Smooth muscle cell of trachea (primary cell): ENCODE measurements at places on chromosomes 6 and 20. TPM values are rescaled to one million over a fixed set of nuclear protein-coding genes. Genes with fewer than 3 reads are reported as not detected.

FHL5 gene
- not detected in 2 replicates for total RNA-seq

OLIG3 gene
- total RNA-seq: 0.17 TPM in 1 of 2 replicates, not detected in the other

SYNGAP1 gene
- total RNA-seq: 8.0 and 10.8 TPM in 2 replicates

EXOC2 gene
- 40.3 and 48.5 TPM in 2 replicates for total RNA-seq

RUNX2 gene
- 2.2 and 4.5 TPM in 2 replicates for total RNA-seq

EPHA7 gene
- 0.29 TPM in 1 of 2 replicates, not detected in the other for total RNA-seq

LINC00237 gene
- not detected in 2 replicates for total RNA-seq

COL11A2 gene
- total RNA-seq: 0.15 and 1.2 TPM in 2 replicates

RSPH4A gene
- total RNA-seq: 0.15 and 0.17 TPM in 2 replicates

PGC gene
- not detected in 2 replicates for total RNA-seq

NKAIN2 gene
- total RNA-seq: not detected in 2 replicates

IL17A gene
- not detected in 2 replicates for total RNA-seq

FKBP5 gene
- total RNA-seq: 6.1 and 12.4 TPM in 2 replicates

PKIB gene
- total RNA-seq: 2.6 and 11.1 TPM in 2 replicates

SNAP91 gene
- total RNA-seq: not detected in 2 replicates

PRKN gene
- 4.1 and 7.4 TPM in 2 replicates for total RNA-seq

USP49 gene
- 2.2 and 5.5 TPM in 2 replicates for total RNA-seq

CNBD2 gene
- 1.5 and 2.6 TPM in 2 replicates for total RNA-seq

RFX6 gene
- not detected in 2 replicates for total RNA-seq

FOXO3 gene
- total RNA-seq: 42.9 and 64.3 TPM in 2 replicates

SPINT4 gene
- not detected in 2 replicates for total RNA-seq

PPIL6 gene
- 2.2 and 3.8 TPM in 2 replicates for total RNA-seq

GNMT gene
- total RNA-seq: 0.15 and 0.17 TPM in 2 replicates

SLC2A10 gene
- 38.0 and 90.1 TPM in 2 replicates for total RNA-seq

SIRPB2 gene
- not detected in 2 replicates for total RNA-seq

ARFGEF3 gene
- total RNA-seq: 0.17 and 0.44 TPM in 2 replicates

ATP6V1G2 gene
- 5.5 and 5.7 TPM in 2 replicates for total RNA-seq

TINAG gene
- 0.58 TPM in 1 of 2 replicates, not detected in the other for total RNA-seq

TP53TG5 gene
- 0.50 TPM in 1 of 2 replicates, not detected in the other for total RNA-seq

TCP11 gene
- total RNA-seq: 0.15 TPM in 1 of 2 replicates, not detected in the other

EYA4 gene
- total RNA-seq: 26.2 and 29.9 TPM in 2 replicates

TXLNB gene
- 2.3 and 4.1 TPM in 2 replicates for total RNA-seq

NMBR gene
- not detected in 2 replicates for total RNA-seq

PTCRA gene
- total RNA-seq: not detected in 2 replicates

SESN1 gene
- total RNA-seq: 26.6 and 43.0 TPM in 2 replicates

BPIFA1 gene
- not detected in 2 replicates for total RNA-seq

IMPG1 gene
- total RNA-seq: not detected in 2 replicates

BFSP1 gene
- total RNA-seq: 1.8 and 2.3 TPM in 2 replicates

GABRR1 gene
- total RNA-seq: not detected in 2 replicates

PI16 gene
- 0.50 TPM in 1 of 2 replicates, not detected in the other for total RNA-seq

ESF1 gene
- total RNA-seq: 10.6 and 11.2 TPM in 2 replicates

KIF6 gene
- under 0.01 and 0.44 TPM in 2 replicates for total RNA-seq

VSX1 gene
- not detected in 2 replicates for total RNA-seq

ID4 gene
- total RNA-seq: 3.6 and 3.8 TPM in 2 replicates

WFDC12 gene
- total RNA-seq: not detected in 2 replicates

LRRC73 gene
- 0.15 and 0.50 TPM in 2 replicates for total RNA-seq

PTK6 gene
- 0.17 TPM in 1 of 2 replicates, not detected in the other for total RNA-seq

SLC23A2 gene
- 13.4 and 17.9 TPM in 2 replicates for total RNA-seq

B3GAT2 gene
- under 0.01 TPM in 1 of 2 replicates, not detected in the other for total RNA-seq

SPDEF gene
- total RNA-seq: 0.15 TPM in 1 of 2 replicates, not detected in the other

METTL24 gene
- 0.33 and 0.44 TPM in 2 replicates for total RNA-seq
